ELR (cell line): ENCODE measurements at places on chromosomes 5 and 9.

- no peak for DNase-seq
Observed at GRCh38 chr5:42591015-42591414, 165.6 kb upstream of the CCDC152 start.

DNA sequence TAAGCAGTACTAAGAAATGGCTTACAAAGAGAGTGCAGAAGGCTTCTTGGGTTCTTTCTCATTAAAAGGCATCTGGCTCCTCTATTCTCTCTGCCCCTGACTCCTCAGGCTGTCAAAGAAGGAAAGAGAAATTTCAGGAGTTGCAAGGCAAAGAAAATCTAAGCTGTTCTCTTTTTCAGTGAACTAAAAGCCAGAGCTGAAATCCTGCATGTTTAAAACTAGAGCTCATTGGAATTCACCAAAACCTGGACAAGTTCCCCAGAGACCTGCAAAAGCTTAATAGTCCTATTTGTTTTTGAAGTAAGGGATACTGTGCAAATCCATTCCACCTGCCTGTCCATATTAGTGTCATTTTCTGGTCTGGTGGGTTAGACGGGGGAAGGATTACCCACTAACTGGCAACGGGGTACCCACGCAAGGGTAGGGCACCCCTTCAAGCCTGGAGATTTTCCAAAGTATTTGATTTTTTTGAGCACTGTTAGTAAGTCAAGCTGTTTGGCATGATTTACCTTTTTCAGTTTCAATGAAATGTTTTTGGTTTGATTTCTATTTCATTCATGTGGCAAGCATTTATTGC lies 179.3 kb downstream of the FSTL4 start:
- no peak for DNase-seq

DNA sequence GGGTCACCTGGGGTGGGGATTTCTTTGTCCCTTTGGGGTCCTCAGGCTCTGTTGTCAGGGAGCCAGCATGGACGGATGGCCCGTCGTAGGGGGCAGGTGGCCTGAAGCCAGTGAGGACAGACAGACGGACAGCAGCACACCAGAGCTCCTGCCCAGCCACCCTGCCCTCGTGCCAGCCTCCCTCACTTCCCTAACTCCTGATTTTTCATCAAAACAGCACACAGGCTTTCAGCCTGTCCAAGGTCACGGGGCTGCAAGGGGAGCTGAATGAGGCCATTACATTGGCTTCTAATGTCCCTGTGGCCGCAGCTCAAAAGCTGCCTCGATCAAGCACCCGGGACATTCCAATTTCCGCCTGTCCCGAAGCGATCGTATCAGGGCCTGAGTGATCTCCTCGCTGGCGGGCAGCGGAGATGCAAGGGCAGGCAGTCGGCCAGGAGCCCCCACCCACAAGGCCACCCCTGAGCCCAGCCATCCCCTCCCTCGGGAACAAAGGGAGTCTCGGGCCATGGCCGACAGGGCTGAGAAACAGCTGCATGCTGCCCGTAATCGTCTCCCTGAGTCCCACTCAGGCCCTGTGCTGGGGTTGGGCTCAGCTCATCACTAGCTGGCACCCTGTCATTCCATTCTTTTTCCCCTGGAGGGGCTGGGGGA lies 50.5 kb upstream of the RNU6ATAC start:
- no peak for DNase-seq

GRCh38 chr9:120876842-120877240 lies at the start of gene PHF19:
Gene PHF19, minus strand, starts transcription at chr9:120877188. Its CDS starts 2,447 bp downstream, at chr9:120874741.
- DNase-seq, result peak; percentile 71

DNA sequence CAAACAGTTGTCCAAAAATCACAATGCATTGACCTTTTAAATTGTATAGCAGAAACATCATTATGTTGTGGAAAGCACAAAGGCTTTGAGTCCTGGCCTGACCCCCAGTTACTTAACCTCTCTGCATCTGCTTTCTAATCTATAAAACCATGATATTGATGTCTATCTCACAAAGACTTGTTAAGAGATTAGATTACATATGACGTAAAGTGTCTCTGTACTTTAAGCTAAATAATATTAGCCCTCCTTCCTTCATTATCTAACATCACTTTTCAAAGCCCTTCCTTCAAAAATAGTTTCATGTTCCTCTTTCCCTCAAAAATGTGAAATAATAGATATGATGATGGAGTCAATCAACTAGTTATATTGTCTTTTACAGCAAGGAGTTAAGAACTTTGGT lies 3.4 kb downstream of the ADAMTS6 start:
- DNase-seq, result no peak

- DNase-seq, result peak; percentile 60
Observed at GRCh38 chr5:176995896-176996767, 10.4 kb downstream of the UIMC1 start.

DNA sequence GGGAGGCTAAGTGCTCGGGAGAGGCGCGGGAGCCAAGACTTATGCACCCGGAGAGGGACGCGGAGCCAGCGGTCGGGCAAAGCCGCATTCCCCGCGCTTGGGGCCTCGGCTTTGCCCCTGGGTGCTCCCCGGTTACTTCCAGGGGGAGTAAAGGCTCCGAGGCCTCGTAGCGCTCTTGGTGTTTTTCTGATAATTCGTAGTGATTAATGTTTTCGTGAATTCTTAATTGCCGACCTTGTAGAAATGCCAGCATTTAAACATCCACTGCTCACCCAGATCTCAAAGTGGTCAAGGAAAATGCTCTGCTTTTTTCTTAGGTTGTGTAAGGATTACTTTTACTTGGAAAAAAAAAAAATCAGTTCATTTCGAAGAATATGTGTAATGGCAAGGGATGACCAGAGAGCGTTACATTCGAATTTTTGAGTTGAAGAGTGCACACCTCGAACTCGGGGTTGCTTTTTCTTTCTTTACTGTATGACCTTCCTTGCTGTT lies 654 bp upstream of the TUT7 start:
- peak; percentile 26 for DNase-seq

DNA sequence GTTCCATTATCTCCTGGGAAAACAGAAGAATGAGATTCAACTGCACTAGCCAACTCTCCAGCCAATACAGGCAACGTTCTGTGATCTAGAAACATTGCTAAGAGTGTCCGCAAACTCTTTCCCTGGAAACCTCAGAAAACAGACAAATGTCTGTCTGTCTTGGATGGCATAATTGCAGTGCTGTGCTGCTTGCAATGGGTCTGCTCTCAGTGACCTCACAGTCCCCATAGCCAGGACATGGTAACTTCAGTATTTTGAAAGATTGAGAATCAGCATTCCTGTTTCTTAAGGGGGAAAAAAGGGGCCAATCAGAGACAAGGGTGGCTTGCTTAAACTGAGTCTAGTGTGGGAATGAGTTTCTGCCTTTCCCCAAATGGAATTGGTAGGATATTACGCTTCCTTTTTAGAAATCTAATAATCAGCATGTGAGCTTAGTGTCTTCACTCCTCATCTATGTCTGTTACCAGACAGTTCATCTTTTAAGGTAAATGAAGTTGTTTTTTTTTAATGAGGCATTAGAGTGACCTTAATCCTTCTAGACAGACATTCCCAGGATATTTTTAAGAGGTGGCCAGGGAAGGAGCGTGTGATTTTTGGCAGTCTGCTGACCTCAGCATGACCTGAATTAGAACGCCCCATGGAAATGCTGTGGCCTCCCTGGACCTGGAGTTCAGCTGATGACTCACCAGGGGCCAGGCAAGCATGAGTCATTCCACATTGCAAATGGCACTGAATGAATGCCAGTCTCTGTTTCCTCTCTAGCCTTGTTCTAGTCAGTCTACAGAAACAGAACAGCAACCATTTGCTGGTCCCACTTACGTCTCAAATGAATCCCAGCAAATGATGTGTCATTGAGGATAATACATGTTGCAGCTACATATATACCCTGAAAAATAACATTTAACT lies 210.2 kb upstream of the ACTBL2 start:
- peak; percentile 98 for DNase-seq
